Astrocyte (in vitro differentiated cells and primary cell): ENCODE measurements at places on chromosomes 5 and 9. TPM values are rescaled to one million over a fixed set of nuclear protein-coding genes. Genes with fewer than 3 reads are reported as not detected.

The SLC6A7 gene
- total RNA-seq = not detected in 2 replicates

DNA sequence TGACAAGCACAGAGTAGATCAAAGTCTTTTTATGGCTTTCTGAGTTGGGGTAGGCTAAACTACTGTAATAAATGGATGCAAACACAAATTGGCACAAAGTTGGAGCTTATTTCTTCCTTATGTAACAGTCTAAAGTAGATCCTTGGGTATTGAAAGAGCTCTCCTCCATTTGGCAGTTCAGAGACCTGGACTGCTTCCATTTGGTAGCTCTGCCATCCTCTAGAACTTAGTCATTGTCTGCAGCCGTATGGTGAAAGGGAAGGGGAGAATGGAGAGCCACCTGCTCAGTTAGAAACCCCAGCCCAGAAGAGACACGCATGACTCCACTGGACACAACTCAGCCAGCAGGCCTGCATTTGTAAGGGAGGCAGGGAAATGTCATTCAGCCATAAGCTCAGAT lies 345.0 kb downstream of the DMAC1 start:
- no peak for DNase-seq

The SLC6A18 gene
- not detected in 2 replicates for total RNA-seq

The SNCAIP gene
- total RNA-seq = 0.84 and 1.7 TPM in 2 replicates

DNA sequence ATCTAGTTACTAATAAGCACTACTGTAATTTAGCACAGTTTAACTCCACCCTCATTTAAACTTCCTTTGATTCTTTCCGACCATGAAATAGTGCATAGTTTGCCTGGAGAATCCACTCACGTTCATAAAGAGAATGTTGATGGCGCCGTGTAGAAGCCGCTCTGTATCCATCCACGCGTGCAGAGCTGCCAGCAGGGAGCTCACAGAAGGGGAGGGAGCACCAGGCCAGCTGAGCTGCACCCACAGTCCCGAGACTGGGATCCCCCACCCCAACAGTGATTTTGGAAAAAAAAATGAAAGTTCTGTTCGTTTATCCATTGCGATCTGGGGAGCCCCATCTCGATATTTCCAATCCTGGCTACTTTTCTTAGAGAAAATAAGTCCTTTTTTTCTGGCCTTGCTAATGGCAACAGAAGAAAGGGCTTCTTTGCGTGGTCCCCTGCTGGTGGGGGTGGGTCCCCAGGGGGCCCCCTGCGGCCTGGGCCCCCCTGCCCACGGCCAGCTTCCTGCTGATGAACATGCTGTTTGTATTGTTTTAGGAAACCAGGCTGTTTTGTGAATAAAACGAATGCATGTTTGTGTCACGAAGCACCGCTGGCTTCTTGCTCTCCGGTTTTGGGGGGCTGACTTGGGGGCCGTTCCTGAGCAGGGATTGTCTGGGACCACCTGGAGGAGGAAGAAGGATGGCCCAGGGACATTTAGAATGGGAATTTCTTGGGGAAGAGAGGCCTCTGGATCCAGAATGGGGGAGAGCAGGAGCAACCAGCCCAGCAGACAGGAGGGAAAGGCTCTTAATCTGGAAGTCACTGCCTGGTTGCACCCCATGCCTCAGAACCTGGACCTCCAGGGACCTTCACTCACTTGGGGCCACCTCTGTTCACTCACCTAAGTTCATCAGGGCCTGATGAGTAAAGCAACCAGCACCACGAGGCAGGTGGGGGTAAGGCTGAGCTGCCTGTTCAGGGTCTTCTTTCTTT lies 35.4 kb downstream of the CXXC5 start:
- DNase-seq = no peak

The GABRA6 gene
- not detected in 2 replicates for total RNA-seq

DNA sequence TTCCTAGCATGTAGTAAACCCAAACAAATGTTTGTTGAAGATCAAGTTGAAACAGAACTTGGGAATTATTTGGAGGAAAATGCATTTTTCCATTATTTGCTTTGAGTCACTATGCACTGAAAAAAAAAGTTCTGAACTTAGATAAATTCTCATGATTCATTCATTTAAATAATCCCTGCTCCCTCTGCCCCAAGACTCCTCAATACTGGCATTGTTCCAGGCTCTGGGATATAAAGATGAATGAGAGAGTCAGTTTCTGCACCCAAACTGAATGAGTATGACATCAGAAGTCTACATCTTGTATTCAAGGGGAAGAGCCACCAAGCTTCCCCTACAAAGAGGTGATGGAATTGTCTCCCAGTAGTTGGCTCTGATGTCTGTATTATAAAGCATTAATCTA lies 123.9 kb downstream of the SEC61B start:
- peak; percentile 39 for DNase-seq

GRCh38 chr9:94213511-94214124 lies 45.5 kb upstream of the ZNF169 start:
- DNase-seq = peak; percentile 54

DNA sequence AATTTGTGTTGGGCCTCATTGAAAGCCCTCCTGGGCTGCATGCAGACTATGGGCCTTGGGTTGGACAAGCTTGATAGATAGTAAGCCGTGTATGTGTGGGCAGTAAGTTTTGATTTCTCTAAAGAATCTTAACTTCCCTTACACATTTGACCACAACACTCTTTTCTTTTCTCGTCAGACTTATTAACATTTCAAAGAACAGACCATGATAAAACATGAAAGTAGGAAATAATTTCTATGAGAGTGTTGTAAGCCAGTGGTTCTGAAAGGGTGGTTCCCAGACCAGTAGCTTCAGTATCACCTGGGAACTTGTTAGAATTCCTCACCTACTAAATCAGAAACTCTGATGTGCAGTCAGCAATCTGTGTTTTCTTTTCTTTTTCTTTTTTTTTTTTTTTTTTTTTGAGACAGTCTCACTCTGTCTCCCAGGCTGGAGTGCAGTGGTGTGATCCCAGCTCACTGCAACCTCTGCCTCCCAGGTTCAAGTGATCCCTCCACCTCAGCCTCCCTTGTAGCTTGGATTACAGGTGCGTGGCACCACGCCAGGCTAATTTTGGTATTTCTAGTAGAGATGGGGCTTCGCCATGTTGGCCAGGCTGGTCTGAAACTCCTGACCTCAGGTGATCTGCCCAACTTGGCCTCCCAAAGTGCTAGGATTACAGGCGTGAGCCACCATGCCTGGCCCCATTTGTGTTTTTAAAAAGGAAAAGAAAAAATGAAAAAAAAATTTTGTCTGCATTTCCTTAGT lies 20.0 kb upstream of the GCNT1 start:
- DNase-seq = peak; percentile 58
